ENCODE measurements at places on chromosomes 6 and 20.
A peak's percentile ranks its signal among the peaks of the same experiment; 100 is the strongest.

GRCh38 chr6:168756009-168756634, 315.1 kb downstream of the SMOC2 start:
- peak; percentile 62 for DNase-seq

GRCh38 chr6:45000833-45001232, 327.3 kb upstream of the RUNX2 start:
- DNase-seq: no peak

GRCh38 chr20:3133155-3133554, 26.5 kb downstream of the FASTKD5 start:
- DNase-seq: no peak

GRCh38 chr6:39812853-39813533, 20.8 kb downstream of the DAAM2 start:
- no peak for DNase-seq

DNA sequence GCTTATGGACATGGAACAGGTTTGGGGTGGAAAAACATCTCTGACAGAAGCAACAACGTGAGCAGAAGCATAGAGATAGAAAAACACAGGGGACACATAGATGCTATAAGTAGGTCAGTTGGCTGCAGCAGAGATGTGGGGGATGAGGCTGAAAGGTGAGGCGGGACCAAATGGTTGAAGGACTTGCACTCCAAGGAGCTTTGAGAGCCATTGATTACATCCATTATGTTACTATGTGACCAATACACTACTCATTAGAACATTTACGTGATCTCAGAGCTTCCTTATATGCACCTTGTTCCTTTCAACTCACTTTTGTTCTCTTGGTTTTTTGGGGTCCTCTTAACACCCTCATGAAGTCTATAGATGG, 47.9 kb upstream of the TTPAL start:
- DNase-seq: no peak

GRCh38 chr6:431986-432385, 40.4 kb downstream of the IRF4 start:
- no peak for DNase-seq

DNA sequence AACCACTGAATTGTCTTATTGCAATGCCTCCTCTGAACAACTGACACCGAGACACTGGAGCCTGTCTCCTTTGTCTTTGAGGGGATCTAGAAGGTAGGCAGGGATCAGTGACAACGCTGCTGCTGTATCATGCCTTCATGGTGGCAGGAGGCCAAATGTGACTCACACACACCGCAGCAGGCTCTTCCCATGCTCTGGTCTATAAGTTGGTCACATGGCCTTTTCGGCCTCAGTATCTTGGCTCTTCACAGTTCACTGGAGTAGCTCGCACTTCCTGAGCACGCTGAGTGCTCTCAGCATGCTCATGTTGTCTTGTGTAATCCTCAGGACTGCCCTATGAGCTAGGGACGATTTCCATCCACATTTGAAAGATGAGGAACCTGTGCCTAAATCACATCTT, 167.4 kb upstream of the PCSK2 start:
- DNase-seq: no peak

DNA sequence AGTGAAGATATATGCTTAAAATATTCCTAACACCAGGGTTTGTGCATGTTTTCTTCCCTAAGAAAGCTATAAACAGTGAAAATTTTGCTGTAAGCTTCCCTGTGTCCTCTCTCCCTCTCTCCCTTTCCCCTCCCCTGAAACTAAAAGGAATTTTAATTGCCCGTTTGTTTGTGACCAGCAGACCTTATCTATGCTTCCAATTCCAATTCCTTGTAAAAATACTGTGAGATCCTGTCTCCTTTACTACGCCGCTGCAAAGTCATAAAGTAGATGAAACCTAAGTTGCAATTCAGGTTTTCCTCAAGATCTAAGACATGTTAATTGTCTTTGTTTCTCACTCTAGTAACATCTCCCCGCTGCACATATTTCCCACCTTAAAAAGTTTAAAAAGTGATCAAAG, 82.3 kb downstream of the DNAH8 start:
- no peak for DNase-seq

DNA sequence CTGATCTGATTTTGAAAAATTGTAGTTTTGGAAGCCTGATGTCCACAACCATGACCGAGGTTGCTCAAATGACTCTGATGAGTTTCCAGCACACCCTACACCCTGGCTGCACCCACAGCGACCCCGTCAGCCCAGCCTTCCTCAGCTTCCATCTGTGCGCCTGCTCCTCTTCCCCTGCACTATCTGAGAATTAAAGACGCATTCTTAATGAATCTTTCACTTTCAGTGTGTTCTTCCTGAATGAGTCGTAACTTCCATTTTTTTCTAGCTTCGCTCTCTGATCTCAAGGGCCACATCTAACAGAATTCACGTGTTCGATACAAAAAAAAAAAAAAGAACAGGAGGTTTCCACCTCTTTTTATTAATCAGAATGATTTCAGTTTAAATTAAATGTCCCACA, 21.3 kb upstream of the RREB1 start:
- no peak for DNase-seq

GRCh38 chr20:37411408-37412219, 65.7 kb downstream of the SRC start:
- no peak for DNase-seq

Data from smooth muscle cell of the brain vasculature (primary cell).